Omental fat pad (tissue), 4 donors: ENCODE measurements at places on chromosomes 12 and 14.

GRCh38 chr12:79837575-79837974 lies 97.3 kb downstream of the PPP1R12A start:
- DNase-seq, result no peak

- DNase-seq, result no peak
Observed at GRCh38 chr12:21828136-21828775, 53.8 kb upstream of the KCNJ8 start.

GRCh38 chr12:29537298-29537697 lies 39.8 kb upstream of the OVCH1 start:
- no peak for DNase-seq

DNA sequence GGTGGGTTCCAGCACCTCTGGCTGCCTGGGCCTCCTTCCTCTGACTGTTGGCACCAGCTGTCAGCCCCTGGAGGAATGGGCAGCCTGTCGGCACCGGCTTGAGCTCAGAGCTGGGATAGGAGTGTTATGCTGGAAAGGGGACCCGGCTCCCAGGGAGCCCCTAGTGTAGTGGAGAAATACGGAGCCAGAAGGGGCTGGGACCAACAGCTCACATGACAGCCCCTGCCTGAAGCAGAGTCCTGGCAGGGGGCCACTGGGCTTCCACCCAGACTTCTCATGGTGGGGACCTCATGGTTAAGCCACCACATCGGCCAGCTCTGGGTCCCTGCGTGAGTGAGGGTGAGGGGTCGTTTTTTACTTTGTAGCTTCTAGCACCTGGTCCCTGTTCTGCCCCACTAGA lies 174.5 kb downstream of the TSPAN9 start:
- no peak for DNase-seq

DNA sequence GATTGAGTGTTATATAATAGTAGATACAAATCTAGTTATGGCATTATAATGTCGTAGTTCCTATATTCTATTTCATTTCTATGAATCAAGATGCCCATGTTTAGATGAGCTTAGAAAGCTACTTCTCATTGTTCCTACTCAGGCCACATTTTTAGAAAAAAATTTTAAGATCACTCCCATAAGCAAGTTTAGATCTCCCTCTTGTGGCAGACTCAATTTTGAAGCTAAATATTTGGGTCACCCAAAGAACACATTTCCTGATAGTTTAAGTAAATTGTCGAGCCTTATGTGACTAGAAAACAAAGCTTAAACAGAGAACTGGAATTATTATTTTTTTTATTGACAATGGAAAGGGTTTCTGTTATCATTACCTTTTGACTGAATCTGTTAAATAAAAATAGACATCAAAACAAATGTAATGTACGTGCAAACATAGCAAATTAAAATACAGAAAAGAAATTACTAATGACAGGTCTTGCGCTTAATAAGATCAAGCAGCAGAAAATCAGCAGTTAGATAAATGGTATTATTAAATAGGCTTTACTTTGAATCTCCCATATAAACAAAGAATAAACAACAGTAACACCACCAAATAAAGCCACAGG lies 180.2 kb downstream of the ACSS3 start:
- DNase-seq, result no peak

DNA sequence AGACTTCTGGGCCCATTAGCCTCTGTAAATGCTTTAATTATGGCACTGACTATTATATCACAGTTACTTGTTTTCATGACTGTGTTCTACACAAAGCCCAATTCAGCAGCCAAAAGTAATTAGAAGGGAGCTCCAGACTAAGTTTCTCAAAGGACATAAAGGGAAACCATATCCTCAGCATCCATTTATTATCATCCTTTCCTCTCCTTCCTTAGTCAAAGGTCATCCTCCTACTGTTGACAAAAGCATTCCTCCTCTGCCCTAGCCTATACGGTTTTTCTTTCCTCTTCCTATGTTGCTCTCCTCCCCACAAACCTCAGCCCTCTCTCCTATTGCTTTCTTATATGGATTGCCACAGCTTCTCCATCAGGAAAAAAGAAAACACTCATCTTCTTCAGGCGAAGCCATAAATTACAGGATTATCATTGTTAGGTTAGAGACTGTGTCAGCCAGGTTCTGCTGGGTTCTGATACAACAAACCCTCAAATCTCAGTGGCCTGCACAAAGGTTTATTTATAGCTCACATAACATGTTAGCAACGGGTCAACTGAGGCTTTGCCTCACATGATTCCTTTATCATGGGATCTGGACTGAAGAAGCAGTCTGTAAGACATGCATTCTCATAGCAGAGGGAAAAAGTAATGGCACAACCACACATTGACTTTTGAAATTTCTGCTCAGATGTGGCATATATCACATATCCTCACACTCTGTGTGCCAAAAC lies 207.2 kb downstream of the SLC5A8 start:
- DNase-seq, result no peak

DNA sequence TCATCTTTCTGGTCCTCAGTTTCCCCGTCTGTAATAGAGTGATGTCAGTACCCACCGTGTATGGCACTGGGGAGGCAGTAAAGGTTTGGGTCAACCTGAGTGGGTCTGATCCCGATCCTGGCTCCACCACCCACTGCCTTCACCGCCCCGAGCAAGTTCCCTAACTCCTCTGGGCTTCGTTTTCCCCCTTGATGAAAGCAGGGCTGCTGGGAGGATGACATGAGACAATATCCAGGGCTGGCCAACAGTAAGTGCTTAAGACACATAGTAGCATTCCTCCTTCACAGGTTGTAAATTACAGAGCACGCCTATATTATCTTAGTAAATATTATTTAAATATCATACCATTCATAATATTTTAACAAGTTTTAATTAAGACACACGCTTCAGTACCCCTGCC lies 595 bp downstream of the PLEK2 start:
- no peak for DNase-seq

DNA sequence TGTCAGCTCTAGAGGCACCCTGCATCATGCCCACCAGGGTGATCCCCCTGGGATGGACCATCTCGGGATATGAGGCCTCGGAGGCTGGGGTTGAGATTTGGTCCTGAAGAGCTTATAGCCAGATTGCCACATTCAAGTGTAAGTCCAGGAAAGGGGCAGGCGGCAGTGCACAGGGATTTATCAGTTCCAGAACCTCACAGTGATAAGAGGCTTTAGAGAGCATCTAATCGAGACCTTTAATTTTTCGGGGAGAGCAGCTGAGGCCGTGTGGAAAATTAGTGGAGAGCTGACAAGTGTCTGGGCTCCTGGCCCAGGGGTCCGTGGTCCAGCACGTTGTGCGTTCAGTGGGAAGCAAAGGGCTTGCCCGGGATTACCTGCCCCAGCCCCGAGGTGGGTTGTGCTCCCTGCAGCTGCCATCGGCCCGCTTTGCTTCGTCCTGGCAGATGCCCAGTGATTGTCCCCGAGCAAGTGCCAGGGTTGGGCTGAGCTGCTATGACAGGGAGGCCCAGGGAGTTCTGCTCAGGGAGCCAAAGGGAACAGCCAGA lies 52.1 kb downstream of the C14orf132 start:
- no peak for DNase-seq

- no peak for DNase-seq
Observed at GRCh38 chr12:110004598-110004997, 5.4 kb downstream of the ANKRD13A start.
